ENCODE measurements at places on chromosomes 11 and 22.

GRCh38 chr22:40957601-40958000 is 6.4 kb downstream of the RBX1 start:
- DNase-seq, result no peak
- peaks cover 20% of the 10 kb centered on the region for H3K4me1 ChIP-seq
- no peak overlapping the region for H3K27ac ChIP-seq
- peaks cover 8% of the 10 kb centered on the region for H3K36me3 ChIP-seq
- no peak overlapping the region for H3K4me3 ChIP-seq

DNA sequence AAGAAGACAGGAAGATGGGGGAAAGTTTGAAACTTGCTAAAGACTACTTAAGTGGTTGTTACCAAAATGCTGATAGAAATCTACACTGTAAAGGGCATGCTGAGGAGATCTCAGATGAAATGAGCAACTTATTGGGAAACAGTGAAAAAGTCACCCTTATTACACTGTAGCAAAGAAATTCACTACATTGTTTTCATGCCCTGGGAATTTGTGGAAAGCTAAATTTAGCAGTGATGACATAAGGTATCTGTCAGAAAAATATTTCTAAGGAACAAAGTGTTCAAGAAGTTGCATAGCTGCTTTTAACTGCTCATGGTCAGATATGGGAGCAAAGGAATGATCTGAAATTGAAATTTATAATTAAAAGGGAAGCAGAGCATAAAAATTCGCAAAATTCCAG is 702.4 kb upstream of the LRRC4C start:
- H3K27me3 ChIP-seq, result no peaks in the 10 kb centered on the region
- H3K4me3 ChIP-seq, result no peak overlapping the region
- no peaks in the 10 kb centered on the region for H3K4me1 ChIP-seq
- no peak for DNase-seq
- no peaks in the 10 kb centered on the region for H3K36me3 ChIP-seq
- no peak overlapping the region for H3K27ac ChIP-seq

DNA sequence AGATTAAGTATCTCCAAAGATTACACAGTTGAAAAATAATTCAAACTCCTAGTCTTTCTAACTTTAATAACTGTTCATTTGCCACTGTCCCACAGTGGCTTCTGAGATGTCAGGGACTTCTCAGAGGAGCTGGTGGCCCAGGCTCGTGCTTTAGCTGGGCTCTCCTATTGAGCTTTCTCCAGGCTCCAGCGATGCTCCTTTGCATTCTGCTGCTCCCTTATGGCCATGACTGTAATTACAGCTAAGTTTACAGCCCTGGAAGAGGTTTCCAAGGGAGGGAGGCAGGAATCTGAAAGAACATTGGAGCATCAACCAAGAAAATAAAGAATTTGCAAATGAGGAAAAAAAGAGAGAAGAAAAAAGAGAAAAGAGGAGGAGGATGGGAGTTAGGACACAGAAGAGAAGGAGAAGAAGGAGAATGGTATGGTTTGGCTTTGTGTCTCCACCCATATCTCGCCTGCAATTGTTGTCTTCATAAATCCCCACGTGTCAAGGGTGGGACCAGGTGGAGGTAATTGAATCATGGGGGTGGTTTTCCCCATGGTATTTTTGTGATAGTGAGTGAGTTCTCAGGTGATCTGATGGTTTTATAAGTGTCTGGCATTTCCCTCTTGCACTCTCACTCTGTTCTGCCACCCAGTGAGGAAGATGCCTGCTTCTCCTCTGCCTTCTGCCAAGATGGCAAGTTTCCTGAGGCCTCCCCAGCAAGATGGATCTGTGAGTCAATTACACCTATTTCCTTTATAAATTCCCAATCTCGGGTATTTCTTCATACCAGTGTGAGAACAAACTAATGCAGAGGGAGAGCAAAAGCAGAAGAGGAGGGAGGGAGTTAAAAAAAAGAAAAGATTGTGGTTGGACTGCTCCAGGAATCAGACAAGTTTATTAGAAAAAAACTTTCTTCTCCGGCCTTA is 857.0 kb downstream of the KCNA4 start:
- no peaks in the 10 kb centered on the region for H3K27me3 ChIP-seq
- no peak for DNase-seq
- H3K27ac ChIP-seq, result no peak overlapping the region
- H3K4me3 ChIP-seq, result no peak overlapping the region
- no peaks in the 10 kb centered on the region for H3K36me3 ChIP-seq

DNA sequence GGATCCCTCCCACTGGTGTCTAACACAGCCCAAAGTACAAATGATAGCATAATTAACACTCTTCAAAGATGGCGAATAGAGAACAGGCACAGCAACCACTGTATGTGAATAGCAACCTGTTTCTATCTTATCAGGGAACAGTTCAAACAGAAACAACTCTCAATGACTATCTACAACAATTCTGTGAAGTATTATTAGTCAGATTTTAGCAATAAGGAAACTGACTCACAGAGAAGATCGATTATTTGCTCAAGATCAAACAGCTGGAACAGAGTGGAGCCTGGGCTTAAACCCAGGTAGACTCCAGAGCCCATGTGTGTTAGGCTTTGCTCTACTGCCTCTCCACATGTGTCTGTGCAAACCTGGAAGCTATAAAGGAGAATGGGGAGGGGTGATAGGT is 88.7 kb downstream of the C11orf58 start:
- no peaks in the 10 kb centered on the region for H3K36me3 ChIP-seq

DNA sequence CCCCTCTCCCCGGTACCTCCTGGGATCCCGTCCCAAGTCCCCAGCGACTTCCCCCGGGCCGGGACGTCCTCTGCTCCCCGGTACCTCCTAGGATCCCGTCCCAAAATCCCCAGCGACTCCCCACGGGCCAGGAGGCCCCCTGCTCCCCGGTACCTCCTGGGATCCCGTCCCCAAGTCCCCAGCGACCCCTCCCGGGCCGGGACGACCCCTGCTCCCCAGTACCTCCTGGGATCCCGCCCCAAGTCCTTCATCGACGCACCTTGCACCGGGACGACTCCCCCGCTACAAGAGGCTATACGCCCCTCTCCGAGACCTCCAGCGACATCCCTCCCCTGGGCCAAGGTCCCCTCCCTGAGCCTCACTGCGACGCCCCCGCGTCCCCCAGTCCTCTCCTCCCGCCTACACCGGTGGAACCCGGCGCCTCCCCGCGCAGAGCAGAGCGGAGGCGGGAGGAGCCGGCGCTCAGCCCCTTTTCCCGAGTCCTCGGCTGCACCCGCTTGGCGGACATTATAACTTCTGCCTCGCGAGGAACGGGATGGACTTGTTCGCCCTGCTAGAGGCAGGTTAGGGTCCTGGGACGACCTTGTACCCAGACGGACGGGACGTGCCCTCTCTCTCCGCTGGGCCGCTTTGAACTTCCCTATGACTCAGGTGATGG is 912 bp downstream of the KREMEN1 start:
- H3K4me3 ChIP-seq, result no peak overlapping the region
- H3K27me3 ChIP-seq, result peaks cover 22% of the 10 kb centered on the region
- no peak overlapping the region for H3K27ac ChIP-seq

GRCh38 chr22:48881326-48881980 is 946.2 kb downstream of the BRD1 start:
- H3K4me3 ChIP-seq, result no peak overlapping the region
- H3K27ac ChIP-seq, result no peak overlapping the region
- H3K36me3 ChIP-seq, result no peaks in the 10 kb centered on the region
- H3K4me1 ChIP-seq, result no peaks in the 10 kb centered on the region
- no peak for DNase-seq
- H3K27me3 ChIP-seq, result no peaks in the 10 kb centered on the region

Measured in CD4-positive, alpha-beta memory T cell (primary cell).